ENCODE measurements at places on chromosomes 6 and 20.

DNA sequence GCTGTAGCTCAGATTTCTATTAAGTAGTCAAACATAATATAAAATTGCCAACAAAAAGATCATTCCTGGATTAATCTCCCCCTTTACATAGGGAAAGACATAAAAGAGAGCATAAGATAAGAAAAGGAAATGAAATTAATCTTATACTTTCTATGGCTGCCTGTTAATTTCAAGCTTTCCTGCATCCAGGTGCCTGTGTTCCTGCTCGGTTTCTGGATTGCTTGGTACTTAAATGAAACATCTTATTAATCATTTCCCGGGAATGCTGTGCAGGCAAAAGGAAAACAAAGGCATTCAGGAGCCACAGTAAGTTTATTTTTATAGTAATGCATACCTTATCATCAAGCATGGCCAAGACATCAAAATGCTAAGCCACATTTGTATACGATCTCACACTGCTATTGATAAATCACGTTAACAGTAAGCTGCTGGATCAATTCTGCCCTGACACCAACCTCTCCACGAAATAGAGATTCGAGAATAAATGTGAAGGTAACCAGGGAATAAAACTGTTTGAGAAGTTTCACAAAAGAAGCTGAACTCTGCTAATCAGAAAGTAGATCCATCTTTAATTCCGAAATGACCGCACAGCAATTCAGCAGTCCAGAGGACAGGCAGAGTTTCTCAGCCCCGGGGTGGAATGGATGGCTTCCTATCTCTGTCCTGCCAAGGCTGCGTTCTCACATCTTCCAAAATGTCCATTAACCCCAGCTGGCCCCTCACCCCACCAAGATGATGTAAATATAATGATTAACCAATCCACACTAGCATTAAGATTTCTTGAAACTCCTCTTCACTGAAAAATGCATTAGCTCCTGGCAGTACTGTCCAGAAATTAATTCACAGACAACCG is 32.6 kb upstream of the APCDD1L start:
- DNase-seq, result no peak

- DNase-seq, result no peak
Observed at GRCh38 chr6:17714879-17715851, 8.4 kb upstream of the NUP153 start.

DNA sequence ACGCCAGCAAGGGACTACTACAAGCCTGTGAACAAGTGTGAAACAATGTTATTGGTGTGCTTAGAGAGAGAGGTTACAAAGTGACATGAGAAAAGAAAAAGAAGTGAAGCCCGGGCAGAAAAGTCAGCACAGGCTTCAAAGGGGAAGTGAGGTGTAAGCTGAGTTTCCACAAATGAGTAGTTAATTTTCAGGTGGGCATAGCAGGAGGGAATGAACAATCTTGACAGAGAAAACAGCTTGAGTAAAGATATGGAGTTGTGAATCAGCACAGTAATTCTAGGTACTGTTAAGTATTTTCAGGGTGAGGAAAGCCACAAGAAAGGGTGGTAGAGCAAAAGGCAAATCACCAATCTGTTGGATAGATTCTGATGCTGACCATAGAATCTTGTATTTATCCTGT is 4.3 kb downstream of the KCNQ5 start:
- no peak for DNase-seq

- DNase-seq, result no peak
Observed at GRCh38 chr6:142356201-142356883, 54.5 kb downstream of the ADGRG6 start.

GRCh38 chr6:109164331-109164730 is 69.0 kb downstream of the CEP57L1 start:
- DNase-seq, result no peak

DNA sequence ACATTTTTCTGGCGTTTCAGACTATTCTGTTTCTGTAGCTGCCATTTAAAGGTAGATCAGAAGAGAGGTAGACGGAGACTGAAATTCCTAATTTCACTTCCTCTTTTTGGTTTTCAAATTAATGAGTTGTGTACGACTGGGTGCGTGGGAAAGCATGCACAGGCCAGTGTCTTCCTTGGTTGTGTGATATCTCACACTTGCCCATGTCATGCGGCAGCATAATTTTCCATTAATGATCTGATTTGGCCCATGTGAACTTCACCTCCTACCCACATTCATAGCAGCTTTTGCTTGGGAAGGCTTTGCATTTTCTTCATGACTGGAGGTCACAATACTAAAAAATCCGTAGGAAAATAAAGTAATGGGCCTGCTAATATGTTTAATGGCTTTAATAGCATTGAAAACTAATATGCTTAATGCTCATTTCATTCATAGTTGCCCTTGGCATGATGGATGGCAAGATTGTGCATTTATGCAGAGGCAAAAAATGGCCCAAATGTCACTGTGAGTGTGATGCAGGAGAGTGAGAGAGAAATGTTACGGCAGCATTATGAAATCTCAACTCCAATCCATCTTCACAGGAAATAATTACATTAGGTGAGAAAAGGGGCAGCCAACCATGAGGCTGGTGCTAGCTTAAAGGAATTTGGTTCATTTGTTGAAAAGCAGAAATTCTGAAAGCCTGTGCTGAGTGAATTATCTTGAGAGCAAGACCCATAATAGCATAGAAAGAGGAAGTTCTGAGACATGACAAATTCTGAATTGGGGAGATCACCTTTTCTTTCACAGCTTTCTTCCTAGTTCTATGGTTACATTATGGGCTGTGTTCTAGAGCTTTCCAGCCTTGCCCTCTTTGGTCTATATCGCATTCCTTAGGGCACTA is 69.0 kb upstream of the UST start:
- no peak for DNase-seq

- DNase-seq, result peak; percentile 35
Observed at GRCh38 chr20:63686492-63687321, 9.7 kb upstream of the TNFRSF6B start.

- DNase-seq, result no peak
Observed at GRCh38 chr20:51450221-51450712, 92.3 kb downstream of the NFATC2 start.

- no peak for DNase-seq
Observed at GRCh38 chr6:23137611-23138010, 568.2 kb downstream of the HDGFL1 start.

- DNase-seq, result no peak
Observed at GRCh38 chr20:49656304-49656703, 57.4 kb downstream of the B4GALT5 start.

DNA sequence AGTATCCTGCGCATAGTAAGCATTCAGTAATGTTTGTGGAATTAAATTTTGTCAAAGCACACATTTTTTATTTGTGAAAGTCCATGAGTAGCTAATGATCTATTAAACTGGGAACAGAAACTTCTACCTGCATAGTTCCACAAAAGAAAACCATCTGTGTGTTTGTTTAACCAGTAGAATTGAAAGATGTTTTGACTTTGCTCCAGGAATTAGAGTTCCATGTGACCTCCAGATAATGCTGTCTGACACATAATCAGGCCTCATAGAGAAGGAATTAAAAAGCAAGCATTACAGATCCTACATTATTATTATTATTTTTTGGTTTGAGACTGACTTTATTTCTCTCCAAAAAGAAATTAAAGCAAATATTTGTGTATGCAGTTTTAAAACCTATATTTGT is 126.5 kb downstream of the PACRG start:
- DNase-seq, result no peak

- DNase-seq, result no peak
Observed at GRCh38 chr6:144729502-144729901, 444.4 kb downstream of the UTRN start.

DNA sequence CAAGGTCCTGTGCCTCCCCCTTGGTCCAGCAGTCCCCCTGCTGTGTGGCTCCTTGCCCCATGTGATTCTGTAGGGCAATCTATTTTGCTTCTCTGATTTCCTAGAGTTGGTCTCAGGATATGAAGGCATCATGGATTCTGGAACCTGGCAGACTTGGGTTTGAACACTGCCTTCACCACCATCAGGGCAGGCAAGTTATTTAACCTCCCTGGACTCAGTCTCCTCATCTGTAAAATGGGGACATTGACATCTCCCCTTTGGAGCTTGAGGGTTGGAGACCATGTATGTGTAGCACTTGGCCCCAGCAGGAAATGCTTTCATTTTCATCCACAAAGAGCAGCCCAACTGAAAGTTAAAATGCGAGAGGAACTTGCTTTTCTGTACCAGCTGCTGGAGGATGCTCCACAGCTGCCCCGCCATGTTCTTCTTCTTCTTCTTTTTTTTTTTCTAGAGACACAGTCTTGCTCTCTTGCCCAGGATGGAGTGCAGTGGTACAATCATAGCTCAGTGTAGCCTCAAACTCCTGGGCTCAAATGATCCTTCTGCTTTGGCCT is 6.7 kb downstream of the TOX2 start:
- no peak for DNase-seq

DNA sequence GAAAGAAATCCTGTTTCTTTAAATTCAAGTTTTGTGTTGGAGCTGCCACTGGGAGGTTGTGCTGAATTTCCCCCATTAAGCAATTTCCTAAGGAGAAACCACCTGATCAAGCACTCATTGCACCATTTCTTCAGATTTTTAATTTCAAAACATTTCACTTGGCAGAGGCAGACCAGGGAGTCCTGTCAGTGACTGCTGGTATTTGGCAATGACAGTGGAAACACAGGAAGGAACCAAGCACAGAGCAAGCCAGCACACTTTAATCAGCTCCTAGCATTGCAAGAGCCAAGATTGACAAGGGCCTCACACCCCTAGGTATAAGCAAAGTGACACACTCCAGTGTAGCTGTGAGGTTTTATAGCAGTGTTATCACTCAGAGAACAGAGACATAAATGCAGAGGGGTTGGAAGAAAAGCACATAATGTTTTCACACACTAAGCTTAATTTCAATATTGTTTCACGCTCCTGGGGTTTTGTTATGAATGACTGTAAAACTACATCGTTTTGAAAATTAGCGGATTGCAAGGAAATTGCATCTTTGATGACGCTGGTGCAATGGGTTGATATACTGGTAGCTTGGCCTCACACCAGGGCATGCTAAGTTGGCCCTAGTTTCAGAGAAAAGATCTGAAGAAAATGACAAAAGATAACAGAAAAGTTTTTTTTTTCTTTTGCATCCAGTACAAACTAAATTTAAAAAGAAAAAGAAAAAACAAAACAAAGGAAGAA is 768.4 kb downstream of the TFAP2A start:
- no peak for DNase-seq

- no peak for DNase-seq
Observed at GRCh38 chr6:77292564-77293546, 170.4 kb downstream of the HTR1B start.

DNA sequence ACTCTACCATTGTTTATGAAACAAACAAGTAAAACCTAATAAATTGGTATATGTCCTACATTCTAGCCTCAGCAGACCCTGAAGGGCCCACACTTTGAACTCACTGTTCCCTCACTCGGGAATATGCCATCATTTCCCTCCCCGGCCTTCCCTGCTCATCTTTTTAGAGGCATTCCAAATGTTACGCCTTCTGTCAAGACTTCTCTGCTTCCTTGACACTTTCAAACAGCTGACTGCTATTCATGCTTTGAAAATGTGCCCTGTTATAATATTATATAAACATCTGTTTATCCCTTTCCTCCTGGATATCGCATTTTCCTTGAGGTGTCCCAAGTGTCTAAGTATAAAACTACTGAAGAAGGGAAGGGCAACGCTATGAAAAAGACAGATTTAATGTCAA is 249.5 kb upstream of the THEMIS start:
- DNase-seq, result no peak

GRCh38 chr20:45059022-45059728 is 41.8 kb downstream of the KCNS1 start:
- DNase-seq, result no peak

DNA sequence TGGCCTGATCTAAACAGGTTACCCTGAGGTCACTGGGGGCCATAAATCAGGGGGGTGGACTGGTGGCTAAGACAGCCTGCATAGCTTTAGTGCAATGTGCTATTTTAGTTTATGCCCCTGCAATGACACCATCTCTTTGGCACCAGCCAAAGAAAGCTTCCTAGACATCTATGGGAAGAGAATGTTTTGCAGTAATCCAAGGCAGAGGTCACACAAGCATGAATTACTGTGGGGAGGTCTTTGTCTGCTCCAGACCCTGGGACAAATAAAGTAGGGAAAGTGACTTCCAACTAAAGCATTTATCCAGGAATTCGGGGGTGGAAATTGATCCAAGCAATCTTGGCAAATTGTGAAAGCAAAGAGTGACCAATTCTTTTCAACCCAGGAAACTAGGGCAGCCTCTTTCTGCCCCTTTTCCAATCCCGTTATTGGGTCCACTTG is 5.3 kb downstream of the RIPOR2 start:
- no peak for DNase-seq

GRCh38 chr6:165676435-165677068 is 13.5 kb upstream of the PDE10A start:
- DNase-seq, result no peak

DNA sequence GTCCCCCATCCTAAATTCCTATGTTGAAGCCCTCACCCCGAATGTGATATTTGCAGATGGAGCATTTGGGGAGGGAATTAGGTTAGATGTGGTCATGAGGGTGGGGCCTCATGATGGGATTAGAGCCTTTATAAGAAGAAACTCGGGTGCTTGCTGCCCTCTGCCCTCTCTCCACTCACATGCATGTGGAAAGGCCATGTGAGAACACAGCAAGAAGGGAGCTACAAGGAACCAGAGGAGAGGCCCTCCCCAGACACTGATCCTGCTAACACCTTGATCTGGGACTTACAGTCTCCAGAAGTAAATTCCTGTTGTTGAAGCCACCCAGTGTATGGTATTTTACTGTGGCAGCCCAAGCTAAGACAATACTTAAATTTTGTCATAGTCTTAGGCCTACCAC is 69.6 kb upstream of the TULP1 start:
- no peak for DNase-seq

- DNase-seq, result no peak
Observed at GRCh38 chr6:53441761-53442160, 93.0 kb upstream of the ELOVL5 start.

DNA sequence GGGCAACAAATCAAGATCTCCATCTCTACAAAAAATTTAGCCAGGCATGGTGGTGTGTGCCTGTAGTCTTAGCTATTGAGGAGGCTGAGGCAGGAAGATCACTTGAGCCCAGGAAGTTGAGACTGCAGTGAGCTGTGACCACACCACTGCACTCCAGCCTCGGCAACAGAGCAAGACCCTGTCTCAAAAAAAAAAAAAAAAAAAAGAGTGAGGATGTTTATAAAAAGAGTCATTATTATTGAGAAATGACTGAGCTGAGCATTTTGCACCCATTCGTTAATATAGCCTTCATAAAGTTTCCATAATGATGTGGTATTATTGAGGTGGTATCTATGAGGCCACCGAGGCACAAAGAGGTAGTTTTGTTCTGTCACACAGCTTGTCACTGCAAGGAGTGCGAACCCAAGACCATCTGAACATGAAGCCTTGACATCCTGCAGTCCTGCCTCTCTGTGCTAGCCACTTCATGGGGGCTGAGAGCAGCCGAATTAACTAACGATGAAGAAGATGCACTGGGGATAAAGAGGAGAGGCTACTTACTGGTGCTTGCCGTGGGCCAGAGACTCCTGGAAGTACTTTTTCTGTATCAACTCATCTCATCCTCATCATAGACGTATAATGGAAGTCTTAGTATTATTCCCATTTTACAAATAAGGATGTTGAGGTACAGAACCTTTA is 175.5 kb downstream of the BCAS1 start:
- no peak for DNase-seq

- no peak for DNase-seq
Observed at GRCh38 chr20:23094927-23095326, 8.8 kb upstream of the CD93 start.

Measured in stimulated activated CD4-positive, alpha-beta T cell treated with anti-CD3 and anti-CD28 coated beads, Interleukin-1b, Interleukin-23, amount 100 ng/mL, for 1 hour (primary cell).